Ureter (tissue), 1 donor: ENCODE measurements at places on chromosomes 13 and 19. TPM values are rescaled to one million over a fixed set of nuclear protein-coding genes. Genes with fewer than 3 reads are reported as not detected.

DNA sequence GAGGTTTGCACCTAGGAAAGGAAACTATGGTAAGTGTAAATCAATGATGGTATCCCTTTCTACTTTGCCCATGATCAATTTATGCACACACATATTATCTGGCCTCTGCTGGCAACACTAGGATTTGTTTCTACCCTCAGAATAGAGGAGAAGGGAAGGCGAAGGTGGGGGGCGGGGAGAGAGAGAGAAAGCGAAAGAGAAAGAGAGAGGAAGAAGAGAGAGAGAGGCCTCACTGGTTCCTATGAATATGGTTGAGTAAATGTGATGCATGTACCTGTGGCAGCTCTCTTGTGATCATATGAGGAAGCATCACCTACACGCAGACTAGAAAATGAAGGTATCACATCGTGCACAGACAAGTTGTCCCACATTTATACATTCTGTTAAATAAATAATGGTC, 882.0 kb upstream of the SLITRK6 start:
- DNase-seq = no peak

DNA sequence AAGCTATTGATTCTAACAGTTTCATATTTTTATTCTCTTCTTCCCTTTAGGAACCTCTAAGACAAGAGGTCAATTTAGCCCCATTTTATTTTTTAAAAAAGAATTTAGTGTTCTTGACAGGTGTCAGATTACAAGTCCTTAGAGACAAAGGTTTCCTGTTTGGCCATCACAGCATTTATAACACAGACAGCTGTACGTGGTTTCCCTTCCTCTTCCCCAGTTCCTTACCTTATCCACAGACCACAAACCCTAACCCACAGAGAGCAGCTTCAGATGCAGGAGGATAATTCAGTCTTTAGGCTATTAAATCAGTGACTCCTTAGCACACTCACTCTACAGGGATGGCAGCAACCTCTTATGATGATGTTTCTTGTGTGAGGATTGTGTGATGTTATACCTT, 1210.1 kb downstream of the DIAPH3 start:
- no peak for DNase-seq

GRCh38 chr13:95185851-95186250, 115.4 kb downstream of the ABCC4 start:
- DNase-seq = no peak

DNA sequence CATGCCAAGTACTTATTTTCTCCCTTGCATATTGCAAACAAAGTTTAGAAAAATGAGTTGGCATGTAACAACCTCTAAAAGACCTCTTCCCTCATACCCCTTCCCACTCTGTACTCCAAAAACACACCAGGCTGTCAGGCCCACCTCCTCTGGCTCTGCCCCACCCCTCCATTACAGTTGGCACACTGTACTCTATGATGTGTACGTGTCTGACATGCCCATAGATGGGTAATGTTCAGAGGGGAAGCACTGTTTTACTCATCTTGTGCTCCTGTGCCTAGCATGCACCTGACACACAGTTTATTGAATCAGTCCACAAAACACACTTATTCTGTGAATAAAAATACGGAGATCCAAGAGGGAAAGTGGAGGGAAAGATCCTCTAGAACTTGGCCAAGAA, 45.6 kb downstream of the SERPINE3 start:
- DNase-seq = no peak

DNA sequence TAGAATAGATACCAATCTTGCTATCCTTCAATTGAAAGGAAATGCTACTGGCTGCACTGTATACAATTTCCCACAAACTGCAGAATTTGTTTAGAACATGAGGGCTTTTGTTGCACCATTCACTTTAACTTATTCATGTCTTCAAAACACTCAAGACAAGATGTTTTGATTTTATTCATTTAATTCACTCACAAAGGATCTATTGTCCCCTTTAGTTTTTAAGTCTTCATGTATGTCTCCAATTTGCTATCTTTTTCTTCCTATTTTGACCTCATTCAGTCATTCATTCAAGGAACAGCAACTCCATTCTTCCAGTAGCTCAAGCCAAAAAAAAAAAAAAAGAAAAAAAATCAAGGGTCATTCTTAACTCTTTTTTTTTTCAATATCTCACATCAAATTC, 130.6 kb upstream of the SOX21 start:
- DNase-seq = no peak

GRCh38 chr19:54352041-54352440, 12.7 kb downstream of the LAIR1 start:
- no peak for DNase-seq

DNA sequence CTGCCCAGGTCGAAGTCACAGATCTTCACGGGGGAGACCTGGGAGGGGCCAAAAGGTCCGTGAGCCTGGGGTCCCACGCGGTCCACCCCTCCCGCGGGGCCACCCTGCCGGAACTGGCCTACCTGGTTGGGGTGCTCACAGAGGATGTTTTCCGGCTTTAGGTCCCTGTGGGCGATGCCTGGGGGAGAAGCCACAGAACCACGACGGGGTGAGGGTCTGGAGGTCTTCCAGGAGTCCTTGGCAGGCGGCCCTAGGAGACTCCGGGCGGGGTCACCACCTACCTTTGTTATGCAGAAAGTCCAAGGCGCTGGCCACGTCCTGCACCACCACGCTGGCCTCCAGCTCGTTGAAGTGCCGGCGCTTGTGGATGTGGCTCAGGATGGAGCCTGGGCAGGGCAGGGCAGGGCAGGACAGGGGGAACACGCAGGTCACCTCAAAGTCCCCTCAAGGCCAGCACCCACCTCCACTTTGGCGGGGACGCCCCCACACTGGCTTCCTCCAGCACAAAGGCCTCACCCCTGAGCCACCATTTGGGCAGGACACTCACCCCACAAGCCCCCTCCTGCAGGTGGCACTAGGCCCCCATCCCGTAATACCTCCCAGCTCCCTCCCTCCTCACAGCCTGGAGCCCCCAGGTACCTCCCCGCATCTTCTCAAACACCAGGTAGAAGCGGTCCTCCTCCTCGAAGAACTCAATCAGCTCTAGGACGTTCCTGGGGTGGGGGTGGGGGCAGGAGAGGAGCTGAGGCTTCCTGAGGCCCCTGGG, 8.4 kb downstream of the MKNK2 start:
- peak; percentile 65 for DNase-seq

GRCh38 chr19:43519436-43520088, 7.4 kb downstream of the ETHE1 start:
- DNase-seq = peak; percentile 82

DNA sequence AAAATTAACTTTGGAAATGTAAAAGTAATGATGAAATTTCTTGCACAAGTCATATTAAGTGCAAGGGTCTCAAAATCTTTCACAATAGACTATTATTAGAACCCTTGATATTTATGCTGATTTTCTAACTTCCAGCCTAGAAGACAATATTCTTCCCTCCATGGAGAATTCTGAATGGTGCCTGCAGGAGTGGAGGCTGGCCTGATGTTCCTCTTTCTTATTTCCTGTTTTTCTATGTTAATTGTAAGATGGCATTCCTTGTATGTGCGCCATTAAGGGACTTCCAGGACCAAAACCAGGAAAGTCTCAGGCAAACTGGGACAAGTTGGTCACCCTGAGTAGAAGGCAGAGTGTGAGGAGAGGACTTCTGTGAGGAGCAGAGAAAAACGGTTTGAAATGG, 294.9 kb downstream of the DLEU7 start:
- no peak for DNase-seq

DNA sequence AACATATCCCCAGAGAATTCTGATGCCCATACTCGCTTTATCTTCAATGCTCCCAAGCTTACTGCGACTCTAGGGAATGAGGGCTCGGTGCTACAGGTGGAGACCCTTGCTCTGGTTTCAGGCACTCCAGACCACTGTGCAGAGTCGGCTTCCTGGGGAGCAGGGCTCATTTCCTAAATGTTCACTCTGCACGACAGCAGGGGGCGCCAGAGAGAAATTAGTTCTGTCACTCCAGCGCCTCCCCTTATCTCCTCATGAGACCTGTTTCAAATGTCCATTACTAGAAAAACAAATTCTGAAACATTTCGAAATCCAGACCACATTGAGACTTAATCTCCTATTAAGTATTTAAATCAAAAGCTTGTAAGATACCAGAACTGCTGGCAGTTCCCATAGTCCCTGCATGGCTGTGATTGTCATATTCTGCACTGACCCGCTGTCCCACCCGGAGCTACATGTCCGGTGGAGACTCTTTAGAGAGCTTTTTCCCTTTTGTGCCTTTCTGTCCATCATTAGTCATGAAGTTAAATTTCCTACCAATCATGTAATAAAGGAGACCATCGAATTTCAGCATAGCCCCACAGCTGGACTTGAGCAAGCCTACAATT, 22.4 kb downstream of the EPSTI1 start:
- DNase-seq = peak; percentile 81

- no peak for DNase-seq
Measured at GRCh38 chr13:73943137-73943964, 190.9 kb downstream of the KLF12 start.

GRCh38 chr13:31756346-31756745, 17.0 kb downstream of the RXFP2 start:
- DNase-seq = no peak

DNA sequence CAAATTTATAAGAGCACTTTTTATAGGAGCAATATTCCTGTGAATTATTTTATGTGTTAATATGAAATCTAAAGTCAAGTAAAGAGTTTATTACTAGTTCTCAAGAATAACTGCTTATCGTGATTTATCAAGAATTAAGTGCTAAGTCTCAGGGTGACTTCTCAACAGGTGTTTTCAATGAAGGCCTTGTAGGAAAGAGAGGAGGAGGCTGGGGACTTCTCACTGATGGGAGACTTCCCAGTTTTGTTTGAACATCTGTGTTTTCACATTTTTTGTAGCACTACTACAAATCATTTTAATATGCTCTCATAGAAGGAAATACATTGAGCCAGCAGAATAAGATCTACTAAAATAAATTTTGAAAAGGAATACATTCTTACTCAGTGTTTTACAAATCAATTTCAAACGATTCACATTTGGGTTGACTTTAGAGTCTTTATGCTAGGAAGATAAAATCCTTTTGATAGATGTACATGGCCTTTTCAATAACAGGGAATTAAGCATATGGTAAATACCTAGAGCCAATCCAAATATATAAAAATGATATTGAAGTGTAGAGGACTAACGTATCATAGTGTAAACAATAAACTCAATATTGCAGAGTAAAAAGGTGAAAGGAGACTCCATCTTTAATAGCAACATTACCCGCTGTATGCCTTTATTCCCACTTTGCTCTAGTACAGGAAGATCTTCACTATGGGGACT, 6.8 kb downstream of the PCDH17 start:
- no peak for DNase-seq

DNA sequence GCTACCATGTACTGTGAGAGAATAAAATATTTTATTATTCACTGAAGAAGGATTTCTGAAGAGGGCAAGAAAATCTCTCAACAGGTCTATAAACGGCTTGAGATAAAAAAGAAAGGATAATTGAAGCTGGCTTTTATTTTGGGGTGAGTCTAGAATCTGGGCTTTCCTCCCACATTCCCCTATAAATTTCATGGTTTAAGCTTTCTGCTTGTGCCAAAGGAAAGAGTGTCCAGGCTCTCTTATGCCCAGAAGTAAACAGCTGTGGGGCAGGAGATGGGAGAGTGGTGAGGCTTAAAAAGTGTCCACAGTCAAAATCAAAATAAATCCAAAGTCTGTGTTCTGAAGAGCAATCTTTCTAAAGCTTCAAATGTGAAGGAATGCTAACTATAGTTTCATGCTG, 942.2 kb upstream of the MIR17HG start:
- no peak for DNase-seq

DNA sequence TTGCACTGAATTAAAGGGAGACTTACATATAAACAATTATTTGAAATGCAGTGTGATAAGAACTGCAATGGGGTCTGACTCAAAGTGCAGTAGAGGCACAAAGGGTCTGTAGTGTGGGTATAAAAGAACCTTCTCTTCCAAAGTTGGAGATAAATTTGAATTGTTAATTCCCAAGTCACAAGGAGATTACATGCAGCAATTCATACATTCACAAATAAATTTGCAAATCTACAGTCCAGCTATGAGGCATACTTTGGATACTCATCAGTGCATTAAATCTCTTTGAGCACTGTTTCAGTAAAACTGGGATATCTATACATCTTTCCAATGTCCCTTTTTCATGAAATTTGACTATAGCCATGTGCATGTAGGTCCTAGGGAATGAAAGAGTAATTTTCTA, 799.4 kb downstream of the PCDH9 start:
- DNase-seq = no peak

DNA sequence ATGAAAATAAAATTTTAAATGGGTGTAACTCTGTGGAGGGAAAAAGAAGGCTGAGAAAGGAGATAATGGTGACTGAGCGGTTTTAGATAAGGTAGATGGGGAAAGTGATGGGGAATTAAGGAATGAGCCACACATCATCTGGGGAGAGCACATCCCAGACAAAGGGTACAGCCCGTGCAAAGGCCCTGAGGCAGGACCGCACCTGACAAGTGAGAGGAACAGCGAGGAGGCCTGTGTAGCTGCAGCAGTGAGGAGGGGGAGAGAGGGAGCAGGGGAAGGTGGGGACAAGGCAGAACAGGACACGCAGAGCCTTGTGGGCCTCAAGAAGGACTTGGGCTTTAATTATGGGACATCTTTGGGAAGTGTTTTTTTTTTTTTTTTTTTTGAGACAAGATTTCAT, 1.8 kb upstream of the CELF5 start:
- no peak for DNase-seq

GRCh38 chr13:65915195-65915594, 1314.9 kb downstream of the PCDH9 start:
- DNase-seq = no peak

- peak; percentile 88 for DNase-seq
Measured at GRCh38 chr19:12052497-12053169, at the start of gene ZNF878. ZNF878 (minus strand) TSS chr19:12052961; CDS start chr19:12052801, 160 bp downstream.

DNA sequence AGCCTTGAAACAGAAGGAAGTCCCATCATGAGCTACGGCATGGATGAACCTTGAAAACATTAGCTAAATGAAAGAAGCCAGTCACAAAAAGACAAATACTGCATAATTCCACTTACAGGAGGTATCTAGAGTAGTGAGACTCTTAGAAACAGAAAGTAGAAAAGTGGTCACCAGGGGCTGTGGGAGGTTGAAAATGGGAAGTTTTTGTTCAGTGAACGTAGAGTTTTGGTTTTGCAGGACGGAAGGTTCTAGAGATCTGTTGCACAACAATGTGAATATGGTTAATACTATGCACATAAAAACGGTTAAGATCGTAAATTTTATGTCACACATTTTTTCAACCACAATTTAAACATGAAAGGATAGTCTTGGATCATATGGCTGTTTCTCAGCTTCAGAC, 11.9 kb upstream of the SLC10A2 start:
- DNase-seq = no peak

GRCh38 chr19:3684054-3684816, 16.0 kb downstream of the PIP5K1C start:
- DNase-seq = no peak

- no peak for DNase-seq
Measured at GRCh38 chr13:106472621-106473020, 62.8 kb downstream of the EFNB2 start.

GRCh38 chr13:73544175-73544574, 485.4 kb downstream of the KLF5 start:
- DNase-seq = no peak

ZMYM2 gene
- 158 TPM for total RNA-seq

ZNF699 gene
- 8.9 TPM for total RNA-seq

ZNF701 gene
- total RNA-seq = 29.7 TPM

TOMM40 gene
- total RNA-seq = 65.9 TPM

OR7C1 gene
- total RNA-seq = not detected

TMEM59L gene
- 1.3 TPM for total RNA-seq

PRTN3 gene
- total RNA-seq = not detected

SIGLEC10 gene
- 14.0 TPM for total RNA-seq
